ENCODE measurements at places on chromosomes 13 and 19. TPM values are rescaled to one million over a fixed set of nuclear protein-coding genes. Genes with fewer than 3 reads are reported as not detected.
A peak's percentile ranks its signal among the peaks of the same experiment; 100 is the strongest.

Gene RPL18
- total RNA-seq = 1,411 TPM

Gene LRRC63
- total RNA-seq = 25.2 TPM

DNA sequence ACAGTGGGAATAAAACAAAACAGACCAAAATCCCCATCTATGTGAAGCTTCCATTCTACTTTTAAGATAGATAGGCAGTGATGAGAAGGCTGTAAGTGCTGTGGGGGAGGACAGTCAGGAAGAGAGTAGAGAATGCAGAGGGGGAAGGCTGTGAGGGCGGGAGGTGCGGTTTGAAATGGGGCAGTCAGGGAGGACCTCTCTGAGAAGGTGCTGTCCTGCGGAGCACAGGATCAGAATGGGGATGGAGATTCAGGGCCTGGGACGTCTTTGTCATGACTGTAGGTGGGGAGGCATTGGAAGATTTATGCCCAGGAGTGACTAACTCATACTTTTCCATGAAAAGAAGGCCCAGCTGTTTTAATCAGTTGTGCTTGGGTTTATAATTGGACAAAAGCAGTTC, 3.9 kb upstream of the GPR183 start:
- no peak for DNase-seq

Gene DNAAF3
- total RNA-seq = 7.8 TPM

DNA sequence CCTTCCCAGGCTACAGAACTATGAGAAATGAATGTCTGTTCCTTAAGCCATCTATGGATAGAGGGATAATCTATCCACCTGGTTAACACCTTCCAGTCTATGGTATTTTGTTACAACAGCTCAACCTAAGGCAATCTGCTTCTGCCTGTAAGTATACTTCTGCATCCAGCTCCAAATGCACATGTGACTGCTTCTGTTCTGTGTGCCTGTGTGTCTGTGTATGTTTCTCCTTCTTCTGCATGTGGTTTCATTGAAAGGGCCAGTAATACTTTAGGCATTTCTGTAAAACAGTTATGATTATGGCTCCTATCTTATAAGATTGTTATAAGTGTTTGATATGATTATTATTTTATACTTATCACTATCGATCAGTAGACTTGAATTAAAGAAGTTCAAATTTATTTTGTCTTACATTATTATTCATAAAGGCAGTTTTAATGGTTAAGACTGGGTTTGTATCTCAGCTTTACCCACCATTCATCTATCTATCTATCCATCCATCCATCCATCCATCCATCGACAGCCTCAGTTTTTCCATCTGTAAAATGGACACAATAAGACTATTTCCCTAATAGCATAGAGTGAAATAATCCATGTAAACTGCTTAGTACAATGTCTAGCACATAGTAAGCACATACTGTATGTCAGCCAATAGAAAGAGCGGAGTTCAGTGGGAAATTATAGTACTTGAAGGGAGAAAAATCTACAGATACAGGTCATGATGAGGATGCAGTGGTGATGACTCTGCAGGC, 37.5 kb upstream of the TM9SF2 start:
- DNase-seq = no peak

DNA sequence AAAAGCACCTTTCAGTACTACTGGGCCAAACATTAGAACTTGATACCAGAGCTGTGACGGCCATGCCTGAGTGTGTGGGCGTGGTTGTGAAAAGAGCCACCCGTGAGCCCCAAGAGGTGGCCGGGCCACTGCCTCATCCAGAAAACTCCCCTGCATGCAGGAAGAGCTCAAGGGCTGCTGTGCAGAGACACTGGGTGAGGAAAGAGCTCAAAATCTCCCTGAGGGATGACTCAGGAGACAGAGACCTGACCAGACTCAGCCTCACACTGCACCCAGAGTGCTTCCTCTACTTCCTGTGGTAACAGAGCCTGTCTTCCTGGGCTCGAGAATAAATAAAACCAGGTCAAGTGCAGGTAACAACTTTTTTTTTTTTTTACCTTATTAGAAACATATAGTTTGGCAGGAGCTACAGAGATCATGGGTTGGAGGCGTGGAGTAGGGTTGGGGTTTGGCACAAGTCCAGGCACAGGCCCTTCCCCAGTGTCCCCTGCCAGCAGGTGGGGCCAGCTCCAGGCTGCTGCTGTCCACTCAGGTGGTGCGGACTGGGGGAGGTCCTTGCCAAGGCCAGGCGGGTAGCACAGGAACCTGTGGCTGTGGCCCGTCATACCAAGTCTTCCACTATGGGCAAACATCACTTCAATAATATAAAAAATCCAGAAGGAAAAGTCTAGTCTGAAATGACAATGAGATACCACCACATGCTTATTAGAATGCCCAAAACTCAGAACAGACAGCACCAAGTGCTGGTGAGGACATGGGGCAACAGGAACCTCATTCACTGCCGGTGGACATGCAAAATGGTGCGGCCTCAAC, 25.5 kb downstream of the ELL start:
- no peak for DNase-seq

DNA sequence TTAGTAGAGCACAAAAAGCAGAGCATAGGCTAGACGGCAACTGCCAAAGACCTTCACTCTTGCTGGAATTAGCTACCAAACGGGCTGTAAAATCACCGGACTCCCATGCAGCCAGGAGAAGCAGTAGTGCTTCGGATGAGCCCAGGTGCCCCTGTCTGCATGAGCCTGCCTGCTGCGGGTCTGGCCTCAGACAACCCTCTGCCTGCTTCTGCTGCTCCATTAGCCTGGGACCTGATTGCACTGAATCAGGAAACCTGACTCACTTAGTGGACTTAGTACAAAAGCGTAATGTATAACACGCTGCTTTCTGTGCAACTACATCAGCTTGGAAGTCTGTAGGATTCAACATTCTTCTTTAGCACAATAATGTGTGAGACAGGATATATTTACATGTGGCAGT, 170.0 kb downstream of the LMO7 start:
- DNase-seq = no peak

DNA sequence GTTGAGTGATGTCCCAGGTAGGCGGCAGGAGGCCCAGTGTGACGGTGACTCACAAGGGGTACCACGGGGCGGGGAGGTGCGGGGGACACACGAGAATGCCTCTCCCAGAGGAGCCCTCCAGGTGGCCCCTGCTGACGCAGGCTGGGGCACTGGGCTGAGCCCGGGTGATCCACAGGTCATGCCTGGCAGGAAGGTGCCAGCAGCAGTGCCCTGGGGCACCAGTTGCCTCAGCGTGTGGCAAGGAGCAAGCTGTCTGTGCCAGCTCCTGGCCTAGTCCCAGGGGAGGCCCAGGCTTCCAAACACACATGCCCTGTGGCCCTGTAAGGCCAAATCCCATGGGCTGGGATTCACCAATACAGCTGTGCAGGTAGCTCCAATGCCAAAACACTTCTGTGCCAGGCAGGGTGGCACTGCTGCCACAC, 28.0 kb downstream of the AKT2 start:
- DNase-seq = peak; percentile 0

- peak; percentile 25 for DNase-seq
Measured at GRCh38 chr19:30669329-30670010, 297.3 kb downstream of the ZNF536 start.

Gene SLC10A2
- not detected for total RNA-seq

DNA sequence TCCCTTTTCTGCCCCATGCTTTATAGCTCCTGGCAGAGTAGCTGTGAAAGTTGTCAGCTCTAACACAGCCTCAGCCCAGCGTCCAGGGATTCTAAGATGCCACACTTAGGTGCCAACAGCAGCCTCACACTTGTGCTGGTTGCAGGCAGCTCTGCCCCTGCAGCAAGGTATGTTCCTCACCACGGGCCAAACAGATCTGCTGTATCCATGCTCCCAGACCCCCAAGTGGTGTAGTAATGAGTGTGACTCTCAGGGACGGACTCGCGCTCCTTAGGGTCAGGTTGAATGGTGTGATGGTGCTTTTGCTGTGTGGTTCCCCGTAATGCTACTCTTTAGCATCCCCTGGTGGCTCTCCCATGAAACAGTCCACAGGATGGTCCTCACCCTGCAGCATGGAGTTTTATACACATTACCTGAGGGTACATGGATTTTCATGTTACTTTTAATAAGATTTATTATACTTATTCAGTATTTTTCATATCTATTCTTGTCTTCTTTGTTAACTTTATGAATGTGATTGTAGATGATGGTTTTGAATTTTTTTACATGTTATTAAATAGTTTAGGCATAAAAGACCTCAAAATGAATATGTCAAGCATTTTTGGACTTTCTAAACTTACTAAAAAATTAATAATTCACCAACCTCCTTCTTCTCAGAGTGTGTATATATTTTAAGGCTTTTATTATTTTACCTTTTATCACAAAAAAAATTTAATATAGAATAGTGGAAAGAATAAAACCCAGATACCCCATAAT, 232.5 kb downstream of the SLC7A1 start:
- peak; percentile 53 for DNase-seq

GRCh38 chr13:25085125-25085742, 10.7 kb upstream of the PABPC3 start:
- DNase-seq = peak; percentile 39
